Spinal cord (tissue), 10 donors: ENCODE measurements at places on chromosomes 1 and 21. TPM values are rescaled to one million over a fixed set of nuclear protein-coding genes. Genes with fewer than 3 reads are reported as not detected.

The ASCL5 gene
- total RNA-seq: not detected

The FAM72D gene
- total RNA-seq: 0.94 TPM

The COL24A1 gene
- total RNA-seq: 1.8 TPM

The NBPF20 gene
- 6.1 TPM for total RNA-seq

The ZNF697 gene
- total RNA-seq: 15.5 TPM

The CTNNBIP1 gene
- total RNA-seq: 46.4 TPM

The CLIC6 gene
- 19.0 TPM for total RNA-seq

The OR2T33 gene
- total RNA-seq: 0.11 TPM

The SIM2 gene
- not detected for total RNA-seq

The AKR7A3 gene
- 3.2 TPM for total RNA-seq

DNA sequence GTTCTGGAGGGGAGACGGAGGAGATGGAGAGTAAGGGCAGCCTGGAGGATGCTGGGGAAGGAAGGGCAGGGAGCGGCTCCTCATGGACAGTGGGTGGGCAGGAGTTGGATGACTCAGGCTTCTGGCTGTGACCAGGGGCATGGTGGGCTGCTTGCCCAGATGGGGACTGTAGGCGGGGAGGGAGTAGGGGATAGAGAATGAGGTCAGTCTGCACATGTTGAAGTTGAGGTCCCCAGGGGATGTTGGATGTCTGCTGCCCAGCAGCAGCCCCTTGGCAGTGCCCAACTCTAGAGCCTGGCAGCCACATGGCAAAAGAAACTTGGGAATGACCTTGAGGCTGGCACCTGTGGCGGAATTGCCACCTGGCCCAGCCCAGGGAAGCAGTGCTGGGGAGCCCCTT is 6.4 kb downstream of the SELENON start:
- peaks cover 50% of the 10 kb centered on the region for H3K4me1 ChIP-seq
- H3K27me3 ChIP-seq: no peaks in the 10 kb centered on the region
- no peak overlapping the region for H3K4me3 ChIP-seq
- DNase-seq: no peak
- H3K27ac ChIP-seq: peak overlapping the region; percentile 60

- DNase-seq: no peak
- H3K27me3 ChIP-seq: no peaks in the 10 kb centered on the region
- H3K36me3 ChIP-seq: no peaks in the 10 kb centered on the region
Measured at GRCh38 chr1:213533125-213533524, 454.6 kb upstream of the PROX1 start.

GRCh38 chr21:44910229-44911067 is 10.3 kb downstream of the ITGB2 start:
- peaks cover 2% of the 10 kb centered on the region for H3K36me3 ChIP-seq
- DNase-seq: no peak
- H3K27me3 ChIP-seq: no peaks in the 10 kb centered on the region
- no peak overlapping the region for H3K27ac ChIP-seq
- peaks cover 27% of the 10 kb centered on the region for H3K4me1 ChIP-seq

DNA sequence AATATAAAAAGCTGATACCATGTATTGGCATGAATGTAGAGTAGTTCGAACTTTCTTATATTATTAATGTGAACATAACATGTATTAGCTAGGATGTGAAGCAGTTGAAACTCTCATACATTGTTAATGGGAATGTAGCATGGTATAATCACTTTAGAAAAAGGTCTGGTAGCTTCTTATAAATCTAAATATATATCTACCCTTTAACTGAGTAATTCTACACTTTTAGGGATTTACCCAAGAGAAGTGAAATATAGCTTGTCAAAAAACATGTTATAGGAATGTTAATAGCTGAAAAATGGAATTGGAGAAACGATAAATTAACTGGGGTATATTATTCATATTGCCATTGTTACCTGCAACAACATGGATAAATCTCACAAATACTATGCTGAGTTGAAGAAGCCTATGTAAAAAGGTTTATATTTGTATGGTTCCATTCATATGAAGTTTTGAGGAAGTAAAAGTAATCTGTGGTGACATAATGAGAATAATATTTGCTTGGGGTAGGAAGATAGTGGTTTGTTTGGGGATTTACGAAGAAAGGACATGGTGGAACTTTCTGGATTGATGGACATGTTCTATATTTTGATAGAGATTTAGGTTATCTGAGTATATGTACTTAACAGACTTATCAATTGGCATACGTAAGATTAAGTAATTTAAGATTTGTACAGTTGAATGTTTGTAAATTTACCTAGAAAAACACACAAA is 76.6 kb downstream of the MAST2 start:
- no peaks in the 10 kb centered on the region for H3K27me3 ChIP-seq
- no peaks in the 10 kb centered on the region for H3K4me1 ChIP-seq
- H3K27ac ChIP-seq: no peak overlapping the region
- H3K4me3 ChIP-seq: no peak overlapping the region
- no peak for DNase-seq

GRCh38 chr1:238409191-238409850 is 518.6 kb upstream of the ZP4 start:
- H3K27ac ChIP-seq: no peak overlapping the region
- no peaks in the 10 kb centered on the region for H3K36me3 ChIP-seq
- no peak overlapping the region for H3K4me3 ChIP-seq

GRCh38 chr21:37269481-37269880 is 2.3 kb upstream of the VPS26C start:
- H3K27ac ChIP-seq: no peak overlapping the region
- H3K4me3 ChIP-seq: no peak overlapping the region
- no peak for DNase-seq

DNA sequence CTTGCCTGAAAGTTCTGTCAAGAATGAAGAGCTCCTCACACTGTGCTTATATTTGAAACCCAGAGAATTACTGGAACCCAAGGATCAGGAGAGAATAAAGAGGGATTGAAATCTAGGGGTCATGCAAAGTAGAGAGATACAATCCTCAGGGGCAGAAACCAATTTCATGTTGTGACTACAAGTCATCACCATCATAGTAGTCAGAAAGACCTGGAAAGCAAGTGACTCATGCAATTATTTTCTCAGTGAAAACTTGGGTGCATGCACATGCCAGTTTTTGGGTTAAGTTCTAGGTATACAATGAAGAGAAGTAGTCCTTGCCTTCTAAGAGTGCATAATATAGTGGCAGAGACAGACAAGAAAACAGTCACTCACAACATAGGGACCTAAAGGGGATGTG is 210.0 kb downstream of the ZC3H11B start:
- no peak overlapping the region for H3K4me3 ChIP-seq
- no peaks in the 10 kb centered on the region for H3K4me1 ChIP-seq
- H3K36me3 ChIP-seq: no peaks in the 10 kb centered on the region
- DNase-seq: no peak

- H3K4me1 ChIP-seq: no peaks in the 10 kb centered on the region
- no peak overlapping the region for H3K27ac ChIP-seq
- peaks cover 71% of the 10 kb centered on the region for H3K36me3 ChIP-seq
- H3K27me3 ChIP-seq: no peaks in the 10 kb centered on the region
- H3K4me3 ChIP-seq: no peak overlapping the region
Measured at GRCh38 chr1:10338047-10338446, 60.8 kb upstream of the PGD start.

DNA sequence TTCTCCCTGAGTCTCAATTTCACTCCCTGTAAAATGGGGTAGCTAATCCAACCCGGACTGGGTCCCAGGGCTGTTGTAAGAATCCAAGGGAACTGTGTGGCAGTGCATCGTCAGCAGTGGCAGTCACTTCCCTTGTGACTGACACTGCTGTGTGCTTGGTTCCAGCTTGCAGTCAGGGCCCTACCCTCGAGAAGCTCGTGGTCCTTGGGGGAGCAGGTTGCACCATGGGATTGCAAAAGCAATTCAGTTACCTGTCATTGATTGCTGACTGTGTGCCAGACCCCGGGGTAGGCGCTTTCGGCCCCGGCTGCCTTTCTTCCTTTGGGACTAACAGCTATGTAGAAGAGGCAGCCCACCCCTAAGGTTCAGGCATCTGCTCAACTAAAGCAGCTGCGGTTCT is 2.9 kb downstream of the PTPRF start:
- peaks cover 23% of the 10 kb centered on the region for H3K36me3 ChIP-seq
- no peak overlapping the region for H3K27ac ChIP-seq
- H3K4me3 ChIP-seq: no peak overlapping the region
- peaks cover 41% of the 10 kb centered on the region for H3K4me1 ChIP-seq
- no peak for DNase-seq

- peak overlapping the region; percentile 76 for H3K27ac ChIP-seq
- H3K36me3 ChIP-seq: no peaks in the 10 kb centered on the region
- peak overlapping the region; percentile 51 for H3K4me3 ChIP-seq
Measured at GRCh38 chr1:152188673-152189591, 29.9 kb upstream of the RPTN start.

- peak; percentile 43 for DNase-seq
- no peaks in the 10 kb centered on the region for H3K36me3 ChIP-seq
- no peaks in the 10 kb centered on the region for H3K27me3 ChIP-seq
Measured at GRCh38 chr1:60950224-60951063, 131.9 kb upstream of the NFIA start.

GRCh38 chr21:39730418-39731157 is 14.4 kb upstream of the IGSF5 start:
- peak; percentile 36 for DNase-seq
- H3K36me3 ChIP-seq: peaks cover 2% of the 10 kb centered on the region
- no peak overlapping the region for H3K4me3 ChIP-seq
- H3K4me1 ChIP-seq: peaks cover 12% of the 10 kb centered on the region

GRCh38 chr1:112618114-112618720 is 724 bp downstream of the ST7L start:
- peak; percentile 10 for DNase-seq
- H3K4me1 ChIP-seq: peaks cover 10% of the 10 kb centered on the region
- H3K36me3 ChIP-seq: peaks cover 13% of the 10 kb centered on the region
- H3K4me3 ChIP-seq: peak overlapping the region; percentile 100

DNA sequence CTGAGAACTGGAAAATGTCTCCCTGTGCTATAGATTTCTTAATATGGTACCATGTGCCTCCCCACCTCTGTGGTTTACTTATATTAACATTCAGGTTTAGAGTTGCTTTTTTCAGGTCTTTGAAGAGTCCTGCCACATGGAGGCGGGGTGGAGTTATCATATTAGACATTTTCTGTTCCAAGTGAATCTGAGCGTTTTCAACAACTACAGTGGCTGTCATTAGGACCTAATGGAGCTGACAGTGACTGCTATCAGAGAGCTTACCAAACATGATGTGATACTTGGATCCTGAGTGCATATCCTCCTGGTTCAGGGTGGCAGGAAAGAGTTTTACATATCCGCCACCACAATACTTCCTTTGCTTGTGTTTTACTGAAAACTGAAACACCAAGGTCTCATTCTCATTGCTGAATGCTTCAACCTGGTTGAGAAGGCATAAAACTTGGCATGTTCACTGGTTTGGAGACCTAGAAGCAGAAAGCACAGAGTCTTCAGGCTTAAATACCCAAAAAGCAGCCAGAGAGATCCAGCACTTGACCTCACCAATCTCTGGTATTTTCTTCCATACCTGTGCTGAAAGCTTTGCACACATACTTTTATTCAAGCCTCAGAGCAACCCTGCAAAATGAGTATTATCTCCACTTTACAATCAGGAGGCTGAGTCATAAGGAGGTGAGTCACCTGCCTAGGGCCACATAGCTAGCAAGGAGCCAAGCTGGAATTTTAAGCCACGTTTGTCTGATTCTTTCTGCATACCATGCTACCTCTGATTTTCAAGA is 47.4 kb upstream of the OSBPL9 start:
- H3K4me3 ChIP-seq: no peak overlapping the region
- H3K27ac ChIP-seq: no peak overlapping the region
- no peaks in the 10 kb centered on the region for H3K36me3 ChIP-seq
- no peaks in the 10 kb centered on the region for H3K4me1 ChIP-seq

DNA sequence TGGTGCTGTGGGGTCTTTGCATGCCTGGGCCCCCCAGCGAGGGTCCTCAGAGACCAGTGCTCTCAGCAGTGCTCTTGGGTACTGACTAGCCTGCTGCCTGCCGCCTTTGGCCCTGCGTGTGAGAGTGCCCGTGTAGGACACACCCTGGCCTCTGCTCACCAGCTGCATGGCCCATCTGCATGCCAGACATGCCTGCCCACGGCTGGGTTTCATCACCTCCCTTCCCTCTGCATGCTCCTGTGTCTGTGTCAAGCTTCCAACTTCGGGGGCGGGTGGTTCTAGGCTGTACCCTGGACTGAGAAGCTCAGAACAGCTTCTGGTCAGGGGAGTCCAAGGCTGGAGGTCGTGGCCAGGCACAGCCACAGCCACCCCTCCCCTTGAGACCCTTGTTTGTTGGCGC is 56.9 kb downstream of the PTPRF start:
- H3K27ac ChIP-seq: no peak overlapping the region
- H3K27me3 ChIP-seq: no peaks in the 10 kb centered on the region
- no peak for DNase-seq
- no peaks in the 10 kb centered on the region for H3K4me1 ChIP-seq
- H3K36me3 ChIP-seq: peaks cover 88% of the 10 kb centered on the region

GRCh38 chr1:209822706-209823105 is 5.1 kb upstream of the UTP25 start:
- H3K36me3 ChIP-seq: no peaks in the 10 kb centered on the region
- peaks cover 7% of the 10 kb centered on the region for H3K4me1 ChIP-seq
- DNase-seq: no peak
- no peak overlapping the region for H3K27ac ChIP-seq
- H3K27me3 ChIP-seq: peaks cover 4% of the 10 kb centered on the region

- H3K36me3 ChIP-seq: peaks cover 3% of the 10 kb centered on the region
- no peak overlapping the region for H3K4me3 ChIP-seq
- no peak overlapping the region for H3K27ac ChIP-seq
- H3K27me3 ChIP-seq: no peaks in the 10 kb centered on the region
- DNase-seq: no peak
Measured at GRCh38 chr1:233172201-233172600, 123.3 kb downstream of the PCNX2 start.

DNA sequence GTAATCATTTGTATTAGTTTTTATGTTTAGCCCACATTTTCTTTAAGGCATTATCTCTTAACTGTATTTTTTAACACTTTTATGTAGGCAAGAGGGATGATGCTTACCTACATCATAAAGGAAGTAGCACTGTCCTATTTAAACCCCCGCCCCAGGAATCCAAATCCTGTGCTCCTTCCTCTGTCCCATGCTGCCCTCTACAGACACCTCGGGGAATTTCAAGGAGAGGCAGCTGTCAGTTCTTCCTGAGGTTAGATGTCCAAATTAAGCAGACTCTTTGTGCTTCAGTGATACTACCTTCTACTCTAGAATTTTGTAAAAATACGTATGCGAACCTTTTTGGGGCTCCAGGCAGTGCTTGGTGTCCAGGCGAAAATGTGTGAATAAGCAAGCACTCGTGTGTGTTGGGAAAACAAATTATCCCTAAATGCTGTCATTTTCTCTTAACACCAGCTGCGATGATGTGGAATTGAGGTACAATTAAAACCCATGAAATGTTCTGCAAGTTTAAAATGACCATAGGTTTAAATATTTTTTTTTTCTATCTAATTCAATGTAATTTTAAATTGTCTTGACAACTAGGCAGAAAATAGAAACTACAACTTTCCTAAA is 19.2 kb downstream of the CRCT1 start:
- H3K36me3 ChIP-seq: no peaks in the 10 kb centered on the region
- no peak overlapping the region for H3K4me3 ChIP-seq
- no peak for DNase-seq
- no peak overlapping the region for H3K27ac ChIP-seq
